ENCODE measurements at places on chromosomes 5 and 9.
A peak's percentile ranks its signal among the peaks of the same experiment; 100 is the strongest.

DNA sequence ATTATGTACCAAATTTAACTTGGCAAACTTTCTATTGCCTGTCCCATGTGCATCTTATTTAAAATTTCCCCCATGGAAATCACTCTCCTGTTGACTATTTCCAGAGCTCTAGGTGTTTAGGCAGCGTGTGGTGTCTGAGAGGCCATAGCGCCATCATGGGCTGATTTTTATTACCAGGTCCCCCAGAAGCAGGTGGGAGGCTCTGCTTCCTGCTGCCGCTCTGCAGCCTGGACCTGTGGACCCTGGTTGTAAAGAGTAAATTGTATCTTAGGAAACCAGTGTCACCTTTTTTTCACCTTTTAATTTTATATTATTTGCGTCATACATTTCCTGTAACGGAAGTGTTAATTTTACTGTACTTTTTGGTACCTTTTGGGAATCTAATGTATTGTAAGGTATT lies 6.4 kb downstream of the HNRNPAB start:
- H3K4me1 ChIP-seq = peaks cover 17% of the 10 kb centered on the region
- DNase-seq = no peak
- H3K4me3 ChIP-seq = no peak overlapping the region
- no peaks in the 10 kb centered on the region for H3K27me3 ChIP-seq
- H3K27ac ChIP-seq = no peak overlapping the region

DNA sequence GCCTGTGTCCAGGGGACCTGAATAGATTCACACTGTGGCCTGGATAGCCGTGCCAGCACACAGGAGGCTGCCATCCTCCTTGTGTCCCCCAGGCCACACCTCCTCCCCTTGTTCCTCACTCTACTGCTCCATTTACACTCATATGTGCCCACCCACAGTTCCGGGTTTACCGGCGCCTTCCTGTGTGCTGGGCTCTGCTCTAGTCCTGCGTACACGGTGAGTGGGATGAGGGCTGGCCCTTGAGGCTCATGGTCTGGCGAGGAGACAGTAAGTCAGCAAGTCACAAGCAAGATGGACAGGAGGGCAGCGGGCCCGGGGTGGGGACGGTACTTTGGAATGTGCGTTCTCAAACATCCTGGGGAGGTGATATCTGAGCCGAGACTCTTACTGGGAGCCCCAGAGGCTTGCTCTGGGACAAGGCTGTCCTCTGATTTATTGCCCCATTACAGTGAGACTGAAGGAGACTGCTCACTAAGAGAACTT lies 32.4 kb upstream of the NXNL2 start:
- no peaks in the 10 kb centered on the region for H3K27me3 ChIP-seq
- no peak for DNase-seq
- H3K4me1 ChIP-seq = no peaks in the 10 kb centered on the region
- H3K36me3 ChIP-seq = no peaks in the 10 kb centered on the region

DNA sequence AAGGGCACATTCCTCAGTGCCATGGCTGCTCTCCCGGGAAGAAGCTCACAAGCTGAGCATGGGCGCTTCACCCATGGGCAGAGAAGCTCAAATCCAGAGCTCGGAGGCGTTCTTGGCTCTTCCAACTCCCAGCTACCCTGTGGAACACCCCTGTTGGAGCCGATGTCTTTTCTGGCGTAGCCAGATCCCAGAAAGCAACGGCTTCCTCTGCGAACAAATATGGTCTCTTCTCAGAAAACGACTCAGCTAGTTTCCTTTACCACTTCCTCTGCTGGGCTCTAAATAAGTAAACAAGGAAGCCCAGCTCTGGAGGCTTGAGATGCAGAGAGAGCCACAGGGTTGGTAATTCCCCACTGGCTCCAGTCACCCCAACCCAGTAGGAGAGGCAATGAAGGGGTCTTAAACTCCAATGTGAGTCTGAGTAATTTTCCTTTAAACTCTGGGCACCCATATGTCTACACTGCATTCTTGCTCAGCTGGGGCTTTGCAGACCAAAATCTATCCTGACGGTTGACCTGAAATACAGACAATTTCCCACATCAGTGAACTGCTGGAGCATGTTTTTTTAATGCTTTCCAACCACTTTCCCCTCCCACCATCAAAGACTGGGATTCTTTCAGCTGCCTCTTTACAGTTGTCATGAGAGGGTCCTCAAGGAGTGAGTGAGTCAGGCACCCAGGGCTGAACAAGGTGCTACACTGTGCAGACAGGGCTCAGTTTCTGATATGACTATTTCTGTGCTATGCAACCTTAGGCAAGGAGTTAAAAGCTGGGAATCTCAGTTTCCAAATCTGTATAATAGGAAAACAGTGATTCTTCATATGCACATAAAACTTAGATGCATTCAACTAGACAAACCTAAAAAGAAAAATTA lies at the start of gene LCP2:
Gene LCP2, minus strand, starts transcription at position 189 of the 874 bp plus-strand sequence. Its CDS starts 166 bp downstream, at position 23.
- H3K4me1 ChIP-seq = no peaks in the 10 kb centered on the region
- DNase-seq = no peak
- no peaks in the 10 kb centered on the region for H3K36me3 ChIP-seq
- no peaks in the 10 kb centered on the region for H3K27me3 ChIP-seq
- H3K4me3 ChIP-seq = peak within 1 kb of the TSS; percentile 29

GRCh38 chr5:142849880-142850279 lies 79.7 kb downstream of the ARHGAP26 start:
- H3K36me3 ChIP-seq = no peaks in the 10 kb centered on the region
- no peak overlapping the region for H3K4me3 ChIP-seq
- DNase-seq = no peak
- no peak overlapping the region for H3K27ac ChIP-seq
- no peaks in the 10 kb centered on the region for H3K4me1 ChIP-seq

DNA sequence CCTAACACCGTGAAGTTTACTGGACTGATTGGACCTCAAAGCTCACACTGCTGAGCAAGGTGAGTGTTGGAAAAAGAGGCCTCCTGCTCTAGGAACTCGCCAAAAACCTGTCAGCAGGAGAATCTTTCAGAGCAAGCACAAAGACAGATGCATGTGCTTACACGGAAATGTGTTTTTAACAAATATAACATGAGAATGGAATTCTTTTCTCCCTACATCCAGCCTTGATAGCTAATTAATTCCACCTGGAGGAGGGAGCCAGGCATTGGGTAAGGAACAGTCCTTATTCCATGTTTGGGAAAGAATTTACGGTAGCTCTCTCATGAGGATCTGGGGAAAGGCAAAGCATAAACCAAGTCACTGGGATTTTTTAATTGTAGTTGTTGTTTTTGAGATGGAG lies 98.8 kb downstream of the KLF4 start:
- no peak overlapping the region for H3K4me3 ChIP-seq
- H3K36me3 ChIP-seq = no peaks in the 10 kb centered on the region
- no peaks in the 10 kb centered on the region for H3K27me3 ChIP-seq
- no peaks in the 10 kb centered on the region for H3K4me1 ChIP-seq

GRCh38 chr5:157115502-157115901 lies 6.7 kb upstream of the HAVCR2 start:
- no peaks in the 10 kb centered on the region for H3K36me3 ChIP-seq
- no peak overlapping the region for H3K4me3 ChIP-seq

GRCh38 chr5:90279091-90279490 lies 130.5 kb downstream of the CETN3 start:
- no peak overlapping the region for H3K27ac ChIP-seq
- no peak overlapping the region for H3K4me3 ChIP-seq
- no peak for DNase-seq
- H3K4me1 ChIP-seq = no peaks in the 10 kb centered on the region
- H3K36me3 ChIP-seq = no peaks in the 10 kb centered on the region
- no peaks in the 10 kb centered on the region for H3K27me3 ChIP-seq

DNA sequence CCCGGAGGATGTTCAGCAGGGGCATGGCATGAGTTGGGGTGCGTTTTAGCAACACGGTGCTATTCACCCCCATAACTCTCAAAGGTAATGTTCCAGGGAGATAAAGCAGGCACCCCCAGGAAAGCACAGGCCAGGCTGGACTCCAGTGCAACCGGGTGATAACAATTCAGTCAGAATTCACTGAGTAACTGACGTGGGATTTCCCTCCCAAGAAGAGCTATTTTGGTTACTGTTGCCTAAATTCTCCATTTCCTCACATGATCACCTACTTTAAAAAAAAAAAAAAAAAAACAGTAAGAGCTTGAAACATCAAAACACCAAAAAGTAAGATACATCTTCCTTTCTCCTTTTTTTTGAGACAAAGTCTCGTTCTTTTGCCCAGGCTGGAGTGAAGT lies 137.6 kb upstream of the WWC1 start:
- no peaks in the 10 kb centered on the region for H3K4me1 ChIP-seq
- DNase-seq = no peak
- H3K27ac ChIP-seq = no peak overlapping the region
- H3K4me3 ChIP-seq = no peak overlapping the region
- H3K36me3 ChIP-seq = no peaks in the 10 kb centered on the region

- no peak for DNase-seq
- no peaks in the 10 kb centered on the region for H3K27me3 ChIP-seq
- H3K27ac ChIP-seq = no peak overlapping the region
- no peaks in the 10 kb centered on the region for H3K36me3 ChIP-seq
- no peaks in the 10 kb centered on the region for H3K4me1 ChIP-seq
- H3K4me3 ChIP-seq = no peak overlapping the region
These were observed 146.3 kb upstream of the RASEF start for GRCh38 chr9:83209188-83209731.

DNA sequence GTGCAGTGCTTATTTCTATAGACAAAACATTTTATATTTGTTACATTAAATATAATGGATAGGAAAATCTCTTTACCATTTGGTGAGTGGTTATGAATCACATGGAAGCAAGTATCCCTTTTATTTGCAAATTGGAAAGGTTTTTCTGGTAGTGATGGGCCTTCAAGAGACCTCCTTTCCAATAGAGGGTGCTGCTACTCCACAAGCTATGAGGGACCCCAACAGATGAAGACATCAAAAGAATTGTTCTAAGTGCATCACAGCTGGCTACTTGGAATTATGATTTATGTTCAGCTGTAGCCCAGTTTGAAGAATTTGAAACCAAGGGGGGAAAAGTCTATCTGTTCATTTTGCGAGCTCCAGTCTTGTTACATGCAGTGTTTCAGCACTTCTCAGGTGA lies 493.7 kb upstream of the SGCD start:
- no peaks in the 10 kb centered on the region for H3K36me3 ChIP-seq
- H3K4me3 ChIP-seq = no peak overlapping the region
- H3K4me1 ChIP-seq = no peaks in the 10 kb centered on the region
- no peak for DNase-seq
- no peak overlapping the region for H3K27ac ChIP-seq
- H3K27me3 ChIP-seq = no peaks in the 10 kb centered on the region

- H3K27ac ChIP-seq = no peak overlapping the region
- no peaks in the 10 kb centered on the region for H3K36me3 ChIP-seq
- H3K4me3 ChIP-seq = no peak overlapping the region
- H3K4me1 ChIP-seq = no peaks in the 10 kb centered on the region
- no peak for DNase-seq
These were observed 19.8 kb upstream of the AIF1L start for GRCh38 chr9:131076347-131077195.

DNA sequence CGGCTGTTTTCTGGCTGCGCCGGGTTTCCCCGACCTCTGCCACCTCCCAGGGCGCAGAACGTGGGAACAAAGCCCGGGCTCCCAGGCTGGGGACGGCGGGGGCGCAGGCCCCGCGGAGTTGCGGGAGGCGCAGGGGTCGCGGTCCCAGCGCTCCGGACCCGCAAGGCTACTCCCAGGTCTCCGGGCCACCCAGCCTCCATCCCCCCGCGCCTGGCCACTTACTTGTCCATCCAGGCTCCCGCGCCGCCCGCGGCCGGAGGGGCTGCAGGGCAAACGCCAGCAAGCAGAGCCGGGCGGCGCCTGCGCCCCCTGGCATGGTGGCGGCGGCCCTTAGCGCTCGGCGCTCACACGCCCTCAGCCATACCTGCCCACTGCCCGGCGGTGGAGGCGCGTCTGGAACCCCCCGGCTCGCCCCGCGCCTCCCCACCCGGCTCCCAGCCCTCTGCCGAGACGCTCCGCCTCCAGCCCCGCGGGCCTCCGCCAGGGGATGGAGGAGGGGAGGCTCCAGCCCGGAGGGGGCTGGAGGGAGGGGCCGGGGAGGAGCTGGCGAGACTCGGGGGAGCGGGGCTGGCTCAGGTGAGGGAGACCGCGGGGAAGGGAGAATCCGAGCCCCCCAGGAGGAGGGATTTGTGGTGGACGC lies at the start of gene ADAM19:
Gene ADAM19, minus strand, starts transcription at position 395 of the 640 bp plus-strand sequence. Its CDS starts 79 bp downstream, at position 316.
- DNase-seq = no peak
- H3K4me3 ChIP-seq = peak within 1 kb of the TSS; percentile 62
- peak within 1 kb of the TSS; percentile 91 for H3K27ac ChIP-seq
- H3K4me1 ChIP-seq = peaks cover 41% of the 10 kb centered on the region

DNA sequence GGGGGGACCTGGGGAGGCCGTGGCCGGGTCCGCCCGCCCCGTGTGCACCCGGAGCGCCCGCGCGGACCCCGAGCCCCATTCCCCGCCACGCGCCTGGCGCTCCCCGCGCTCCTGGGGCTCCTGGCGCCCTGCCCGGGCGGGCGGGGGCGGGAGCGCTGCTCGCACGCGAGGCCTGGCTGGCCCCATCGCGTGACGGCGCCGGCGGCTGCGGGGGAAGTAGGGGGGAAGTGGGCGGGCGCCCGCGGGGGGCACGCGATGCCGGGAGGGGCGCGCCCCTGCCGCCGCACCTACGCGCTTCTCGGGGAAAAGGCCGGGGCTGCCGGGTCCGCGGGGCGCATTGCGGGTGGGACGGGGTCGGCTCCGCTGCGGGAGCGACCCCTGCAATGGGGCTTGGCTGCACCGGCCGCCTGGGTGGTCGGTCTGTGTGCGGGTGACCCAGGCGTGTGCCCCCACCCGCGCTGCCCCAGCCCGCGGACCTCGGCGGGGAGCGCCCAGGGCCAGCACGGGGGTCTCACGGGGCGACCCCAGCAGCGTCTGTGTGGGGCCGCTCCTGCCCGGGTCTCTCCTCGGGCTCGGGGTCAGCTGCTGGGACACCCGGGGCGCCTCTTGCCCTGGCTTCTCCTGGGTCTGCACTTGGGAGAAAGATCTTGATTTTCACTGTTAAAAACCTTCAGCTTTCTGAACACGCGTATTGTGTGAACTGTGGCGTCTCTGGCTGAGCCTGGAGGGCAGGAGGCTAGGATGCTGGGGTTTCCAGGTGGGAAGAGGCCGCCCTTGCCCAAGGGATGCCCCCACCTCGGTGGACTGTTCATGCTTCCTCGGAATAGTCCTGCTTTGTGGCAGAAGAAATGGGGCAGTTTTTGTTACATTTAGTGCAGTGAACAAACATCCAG lies 52.4 kb downstream of the AHRR start:
- H3K27ac ChIP-seq = no peak overlapping the region
- no peaks in the 10 kb centered on the region for H3K36me3 ChIP-seq
- DNase-seq = peak; percentile 46
- peak overlapping the region; percentile 48 for H3K4me3 ChIP-seq

DNA sequence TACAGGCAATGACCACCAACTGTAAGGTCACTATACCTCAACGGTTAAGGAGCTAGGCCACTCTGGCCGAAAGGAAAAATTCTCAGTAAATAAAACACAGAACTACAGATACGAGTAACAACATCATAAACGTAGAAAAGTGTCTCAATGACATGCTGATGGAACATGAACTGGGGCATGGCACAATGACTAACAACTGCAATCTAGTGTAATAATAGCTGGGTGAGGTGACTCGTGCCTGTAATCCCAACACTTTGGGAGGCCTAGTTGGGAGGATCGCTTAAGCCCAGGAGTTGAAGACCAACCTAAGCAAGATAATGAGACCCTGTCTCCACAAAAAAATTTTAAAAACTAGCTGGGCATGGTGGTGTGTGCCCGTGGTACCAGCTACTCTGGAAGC lies 9.8 kb upstream of the RAPGEF6 start:
- H3K4me3 ChIP-seq = no peak overlapping the region
- no peaks in the 10 kb centered on the region for H3K27me3 ChIP-seq
- DNase-seq = no peak
- no peak overlapping the region for H3K27ac ChIP-seq

GRCh38 chr9:6498982-6499381 lies 86.0 kb downstream of the UHRF2 start:
- no peaks in the 10 kb centered on the region for H3K4me1 ChIP-seq
- H3K27me3 ChIP-seq = no peaks in the 10 kb centered on the region
- no peak overlapping the region for H3K27ac ChIP-seq
- H3K4me3 ChIP-seq = no peak overlapping the region
- peaks cover 28% of the 10 kb centered on the region for H3K36me3 ChIP-seq

Measured in right atrium auricular region (tissue), 2 donors.